ENCODE measurements at places on chromosomes 2 and 18.
A peak's percentile ranks its signal among the peaks of the same experiment; 100 is the strongest.

GRCh38 chr2:233288663-233289062, 19.0 kb upstream of the SAG start:
- no peak for DNase-seq

GRCh38 chr2:175599966-175600831, 401.9 kb downstream of the LNPK start:
- no peak for DNase-seq

DNA sequence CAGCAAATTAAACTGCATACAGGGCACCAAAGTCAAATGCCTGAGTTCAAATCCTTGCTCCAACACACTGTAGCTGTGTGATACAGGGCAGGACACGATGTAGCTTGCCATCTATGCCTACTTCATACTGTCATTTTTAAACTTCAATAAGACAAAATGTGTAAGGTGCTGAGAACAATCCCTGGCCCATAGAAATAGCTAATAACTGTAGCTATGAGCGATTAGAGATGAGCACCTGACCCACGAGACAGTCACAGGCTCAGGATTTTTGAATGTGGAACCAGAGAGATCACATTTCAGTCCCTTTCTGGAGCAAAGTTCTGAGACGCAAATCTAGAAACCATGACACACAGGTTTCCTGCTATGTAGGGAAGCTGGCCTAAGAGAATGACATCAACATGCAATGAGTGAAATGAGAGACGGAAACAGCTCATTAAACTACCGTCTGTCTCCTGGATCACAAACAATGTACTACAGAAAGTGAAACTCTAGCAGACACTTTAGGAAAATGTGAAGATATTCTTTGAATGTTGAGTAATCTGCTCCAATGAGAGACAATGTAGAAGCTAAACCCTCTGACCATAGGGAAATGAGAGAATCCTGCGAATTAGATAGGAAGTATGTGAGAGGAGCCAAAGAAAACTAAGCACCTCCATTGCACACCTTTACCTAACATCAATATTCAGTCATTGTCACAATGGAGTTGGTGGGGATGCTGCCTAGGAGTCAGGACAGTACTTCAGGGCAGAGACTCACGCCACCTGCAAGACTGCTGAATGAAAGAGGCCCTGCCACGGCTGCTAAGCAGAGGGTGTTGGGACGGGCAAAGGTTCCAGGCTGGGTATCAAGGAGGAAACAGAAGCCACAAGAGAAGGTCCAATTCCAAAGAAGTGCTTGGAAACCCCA, 25.5 kb downstream of the B4GALT6 start:
- no peak for DNase-seq

DNA sequence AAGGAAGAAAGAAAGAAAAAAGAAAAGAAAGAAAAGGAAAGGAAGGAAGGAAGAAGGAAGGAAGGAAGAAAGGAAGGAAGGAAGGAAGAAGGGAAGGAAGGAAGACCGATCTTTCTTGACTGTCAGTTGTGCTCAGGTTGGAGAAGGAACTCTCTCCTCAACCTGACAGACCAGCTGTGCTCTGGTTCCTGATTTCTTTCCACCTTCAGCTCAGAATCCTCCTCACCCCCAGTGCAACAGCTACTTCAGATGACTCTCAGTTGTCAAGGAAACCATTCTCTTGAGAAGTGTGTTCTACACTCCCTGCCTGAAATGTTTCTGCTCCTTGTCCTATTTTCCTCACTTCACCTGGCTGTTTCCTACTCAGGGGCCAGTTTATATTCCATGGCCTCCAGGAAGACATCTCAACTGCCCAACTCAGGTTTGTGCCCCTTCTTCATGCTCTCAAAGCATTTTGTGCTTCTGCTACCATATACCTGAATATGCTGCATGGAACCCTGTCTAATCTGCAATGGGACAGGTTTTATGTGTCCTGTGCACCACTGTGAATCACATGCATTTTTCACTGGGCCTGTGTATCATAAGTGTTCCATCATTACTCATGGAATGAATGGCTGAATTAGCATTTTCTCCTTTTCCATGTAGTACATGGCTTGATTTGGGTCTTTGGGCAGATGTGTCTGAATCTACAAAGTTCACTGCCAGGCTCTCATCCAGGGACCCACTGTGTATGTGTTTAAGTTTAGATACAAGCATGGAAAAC, 32.8 kb upstream of the DOCK10 start:
- no peak for DNase-seq

DNA sequence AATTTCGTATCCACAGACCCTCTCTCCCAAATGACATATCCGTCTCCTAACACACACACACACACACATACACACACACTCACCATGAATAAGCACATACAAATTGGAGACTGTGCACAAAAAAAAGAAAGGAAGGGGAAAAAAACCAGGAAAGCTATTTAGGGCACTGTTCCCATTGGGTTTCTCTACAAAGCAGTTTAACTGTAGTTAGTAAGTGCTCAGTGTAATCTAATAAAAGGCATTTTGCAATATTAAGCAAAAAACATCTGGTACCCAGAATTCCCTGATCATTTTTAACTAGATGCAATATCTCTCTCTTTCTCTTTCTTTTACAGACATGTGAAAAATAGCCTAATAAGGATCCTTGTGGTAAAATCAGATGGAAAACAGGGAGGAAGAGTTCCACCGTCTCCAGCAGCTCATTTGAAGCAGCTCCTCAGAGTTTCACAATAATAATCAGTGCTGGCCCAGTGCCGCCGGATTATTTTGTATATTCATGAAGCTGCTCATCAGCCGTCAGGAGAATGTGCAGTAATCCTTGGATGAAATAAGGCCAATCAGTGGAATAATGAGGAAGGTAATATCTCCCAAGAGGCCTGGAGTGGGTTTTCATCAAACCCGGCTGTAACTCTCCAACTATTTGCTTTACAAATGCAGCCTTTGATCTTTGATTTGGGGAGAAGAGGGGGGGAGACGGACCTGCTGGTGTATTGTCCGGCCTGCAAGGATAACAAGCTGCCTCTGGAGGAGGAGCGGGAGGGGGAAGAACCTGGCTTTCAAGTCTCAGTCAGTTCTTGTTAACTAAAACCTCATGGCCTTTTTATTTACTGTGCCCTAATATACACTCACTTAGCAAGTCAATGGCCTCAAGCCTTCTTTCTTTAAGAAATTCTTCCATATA, 227.6 kb upstream of the SMIM21 start:
- DNase-seq, result peak; percentile 67

DNA sequence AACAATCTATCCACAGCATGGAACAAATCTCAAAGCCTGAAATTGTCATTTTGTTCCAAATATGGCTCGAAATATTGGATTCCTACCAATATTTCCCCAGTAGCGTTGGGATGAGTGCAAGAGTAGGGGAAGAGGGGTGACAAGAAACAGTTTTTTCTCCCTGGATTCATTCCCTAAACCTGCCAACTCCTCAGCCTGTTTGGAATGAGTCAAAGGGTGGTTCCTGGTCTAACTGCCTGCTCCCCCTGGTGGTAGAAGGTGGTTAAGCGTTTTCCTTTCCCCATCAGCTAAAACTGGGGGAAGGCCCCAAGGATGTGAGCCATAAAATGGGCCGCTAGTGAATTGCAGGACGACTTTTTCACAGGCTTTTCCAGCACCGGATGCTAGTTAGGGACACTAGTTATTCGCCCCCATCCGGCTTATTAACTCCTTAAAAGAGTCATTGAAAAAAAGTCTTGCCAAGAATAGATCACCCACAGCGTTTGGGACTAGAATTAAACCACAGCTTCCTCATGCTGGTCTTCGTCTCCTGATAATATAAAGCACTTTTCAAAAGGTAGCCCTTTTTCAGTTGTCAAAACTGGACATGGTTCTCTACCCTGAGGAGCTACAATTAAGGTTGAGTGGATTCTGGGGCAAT, 72.5 kb downstream of the DHRS9 start:
- peak; percentile 17 for DNase-seq

GRCh38 chr18:23270986-23271680, 135.8 kb downstream of the CABLES1 start:
- no peak for DNase-seq

DNA sequence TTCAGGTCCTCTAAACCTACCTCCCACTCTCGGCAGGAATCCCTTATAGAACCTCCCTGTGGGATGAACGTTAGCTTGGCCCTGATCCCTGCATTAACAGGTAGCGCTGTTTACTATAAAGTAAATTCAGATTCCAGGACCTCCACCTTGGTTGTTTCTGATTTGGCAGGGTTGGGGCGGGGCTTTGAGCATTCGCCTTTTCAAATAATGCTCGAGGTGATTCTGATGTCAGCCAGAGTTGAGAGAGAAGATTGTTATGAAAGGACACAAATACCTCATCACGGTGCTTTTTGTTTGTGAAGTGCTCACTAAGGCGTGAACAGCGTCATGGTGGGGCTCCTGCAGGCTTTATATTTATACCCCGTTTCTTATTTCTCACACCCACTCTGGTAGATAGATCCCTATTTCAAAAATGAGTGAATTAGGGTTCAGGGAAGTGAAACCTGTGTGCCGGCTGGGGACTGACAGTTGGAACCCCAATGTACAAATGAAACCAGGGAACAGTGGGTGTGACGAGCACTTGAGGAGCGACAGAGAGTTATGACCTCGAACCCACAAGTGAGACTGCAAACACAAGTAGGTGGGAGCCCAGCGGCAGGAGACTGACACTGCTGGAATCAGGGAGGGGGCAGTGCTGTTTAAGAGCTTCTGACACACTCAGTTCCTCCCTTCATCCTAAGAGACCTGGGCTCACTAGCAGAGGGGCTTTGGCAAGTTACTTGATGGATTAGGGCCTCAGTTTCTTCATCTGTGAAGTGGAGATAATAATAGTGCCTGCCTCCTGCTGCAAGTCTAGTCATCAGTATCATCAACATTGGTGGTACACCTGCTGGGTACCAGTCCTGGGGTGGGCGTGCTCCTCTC, 14.2 kb upstream of the CXCR4 start:
- no peak for DNase-seq

GRCh38 chr2:105997711-105998110, 196.4 kb downstream of the UXS1 start:
- no peak for DNase-seq

DNA sequence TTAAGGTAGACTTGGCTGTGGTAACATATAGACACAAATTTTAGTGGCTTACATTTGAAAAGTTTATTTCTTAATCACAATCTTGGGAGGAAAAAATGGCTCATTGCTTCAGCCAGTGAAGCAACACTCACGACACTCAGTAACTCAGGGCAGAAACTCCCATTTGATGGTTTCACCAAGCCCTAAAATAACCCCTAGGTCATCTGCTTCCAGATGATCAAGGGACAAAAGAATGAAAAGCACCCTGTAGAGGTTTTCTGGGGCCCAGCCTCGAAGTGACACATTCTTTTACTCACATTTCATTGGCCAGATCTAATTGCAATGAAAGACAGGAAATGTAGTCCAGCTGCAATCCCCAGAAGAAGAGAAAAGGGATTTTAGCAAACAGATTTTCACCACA, 275.9 kb downstream of the TMX3 start:
- no peak for DNase-seq

DNA sequence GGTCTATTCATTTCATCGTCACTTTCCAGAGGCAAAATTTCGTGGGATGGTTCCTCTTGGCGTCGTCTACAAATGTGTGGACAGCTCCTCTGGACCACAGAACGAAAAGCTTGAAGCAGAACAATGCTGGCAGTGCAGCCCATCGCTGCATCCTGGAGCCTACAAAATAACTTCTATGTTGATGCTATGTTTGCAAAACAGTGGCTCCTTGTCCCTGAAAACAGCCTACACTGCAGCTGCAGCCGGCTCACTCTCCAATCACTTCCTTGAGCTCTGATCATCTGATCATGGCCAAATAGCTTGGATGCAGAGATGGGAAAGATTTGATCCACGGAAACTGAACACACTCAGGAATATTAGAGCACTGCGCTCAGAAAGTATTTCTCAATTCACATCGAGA, 60.0 kb downstream of the DOCK10 start:
- DNase-seq, result no peak

- no peak for DNase-seq
Observed at GRCh38 chr2:221103930-221104329, 468.2 kb downstream of the EPHA4 start.

DNA sequence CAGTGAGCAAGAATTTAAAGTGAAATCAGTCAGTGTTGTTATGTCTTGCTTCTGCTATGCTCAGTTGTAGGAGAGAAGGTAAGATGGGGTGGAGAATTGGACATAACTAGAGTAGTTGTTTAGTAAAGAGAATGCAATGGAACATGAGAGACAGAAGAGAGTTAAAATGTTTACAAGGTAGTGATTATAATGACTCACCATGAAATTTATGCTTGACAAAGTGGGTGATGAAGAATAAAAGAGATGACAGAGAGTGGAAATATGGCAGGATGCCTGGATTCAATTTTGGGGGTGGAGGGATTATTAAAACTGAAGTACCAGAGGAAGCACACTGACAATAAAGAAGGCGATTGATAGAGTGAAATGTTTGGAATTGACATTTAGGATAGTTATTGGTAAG, 10.6 kb downstream of the SCG2 start:
- DNase-seq, result no peak

DNA sequence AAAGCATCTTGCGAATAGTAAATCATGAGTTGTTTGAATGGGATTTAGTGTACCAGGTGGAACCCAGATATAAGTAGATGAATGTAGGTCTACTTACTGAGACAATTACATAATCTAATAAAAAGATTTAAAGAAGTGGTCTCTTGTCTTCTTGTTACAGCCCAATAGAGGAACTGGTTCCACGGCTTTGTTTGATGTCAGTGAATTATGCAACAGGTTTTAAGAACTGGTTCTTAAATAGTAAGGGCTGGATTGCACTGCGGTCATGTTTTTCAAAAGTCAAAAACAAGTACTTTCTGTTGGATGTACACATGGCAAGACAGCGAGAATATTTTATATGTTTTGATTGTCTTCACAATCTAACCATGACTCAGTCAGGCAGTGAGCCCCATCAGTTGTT, 15.4 kb upstream of the SLC9A2 start:
- no peak for DNase-seq

DNA sequence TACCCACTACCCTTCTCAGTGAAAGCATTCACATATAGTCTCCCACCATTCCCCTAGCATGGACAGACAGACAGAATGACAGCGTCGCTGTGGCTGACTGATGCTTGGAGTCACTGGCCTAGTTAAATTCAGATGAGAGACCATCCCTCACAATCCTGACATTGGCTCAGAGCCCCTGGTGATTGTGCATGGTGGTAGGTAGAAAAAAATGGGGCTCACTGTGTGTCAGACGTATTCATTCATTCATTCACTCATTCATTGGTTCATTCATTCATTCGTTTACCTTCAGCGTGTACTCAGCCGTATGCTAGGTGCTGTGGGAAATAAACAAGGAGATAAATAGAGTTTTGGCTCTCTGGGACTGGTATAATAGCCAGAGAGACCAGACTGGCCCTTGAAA, 94.8 kb upstream of the STPG4 start:
- DNase-seq, result no peak

GRCh38 chr18:72342933-72343332, 201.2 kb downstream of the CBLN2 start:
- DNase-seq, result no peak

GRCh38 chr2:52539026-52539970, 1228.3 kb upstream of the CHAC2 start:
- DNase-seq, result no peak

- DNase-seq, result no peak
Observed at GRCh38 chr2:125386074-125386473, 1269.9 kb upstream of the GYPC start.

GRCh38 chr2:177724398-177725287, 332.1 kb downstream of the AGPS start:
- no peak for DNase-seq
